ENCODE measurements at places on chromosomes 1 and 21.

GRCh38 chr1:20870718-20871117 lies 83.6 kb upstream of the HP1BP3 start:
- no peak for DNase-seq

DNA sequence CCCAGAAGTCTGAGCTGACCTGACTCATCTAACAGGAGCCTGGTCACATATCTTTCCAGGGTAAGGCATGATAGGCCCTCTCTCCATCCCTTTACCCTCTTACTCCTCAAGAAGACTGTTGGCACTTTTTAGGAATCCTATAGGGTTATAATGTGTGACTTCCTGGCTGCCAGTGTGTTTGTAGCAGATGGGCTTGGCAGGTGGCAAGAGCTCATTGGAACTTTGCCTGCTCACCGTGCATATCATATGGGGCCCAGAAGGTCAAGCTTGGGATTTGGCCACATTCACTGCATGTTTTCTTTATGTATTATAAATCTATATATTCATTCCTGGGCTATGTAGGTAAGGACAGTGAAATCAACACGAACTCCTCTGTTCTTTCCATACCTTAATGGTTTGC lies 5.2 kb downstream of the KAZN start:
- no peak for DNase-seq

GRCh38 chr1:51415963-51416362 lies 85.6 kb upstream of the TTC39A start:
- DNase-seq, result no peak

DNA sequence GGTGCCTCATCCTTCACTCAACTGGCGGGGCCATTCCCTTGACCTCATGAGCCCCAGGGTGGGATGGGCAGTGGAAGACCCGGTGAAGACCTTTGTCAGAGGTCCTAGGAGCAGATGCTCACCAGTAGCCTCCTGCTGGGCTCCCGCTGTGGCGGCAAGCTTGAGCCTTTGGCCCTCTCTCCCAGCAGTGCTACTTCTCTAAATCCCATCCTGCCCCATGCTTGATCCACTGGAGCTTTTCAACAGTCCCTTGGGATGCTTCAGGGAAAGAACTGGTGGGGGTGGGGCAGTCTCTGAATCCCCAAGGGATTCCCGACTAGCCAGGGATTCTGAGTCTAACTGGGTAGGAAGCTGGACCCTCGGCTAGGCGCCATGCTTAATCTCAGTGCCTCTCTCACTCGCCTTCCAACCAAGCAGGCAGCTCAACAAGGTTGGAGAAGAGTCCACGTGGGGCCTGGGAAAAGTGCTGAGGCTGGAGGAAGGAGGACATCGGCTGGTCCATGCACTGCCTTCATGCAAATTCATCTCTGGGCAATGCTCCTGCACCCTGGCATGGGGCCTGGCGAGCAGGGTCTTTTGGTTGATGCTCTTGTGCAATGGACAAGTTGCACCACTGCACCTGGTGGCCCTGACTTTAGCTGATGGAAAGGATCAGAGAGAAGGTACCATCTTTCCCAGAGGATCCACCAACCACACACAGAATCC lies 190.3 kb downstream of the GRIK3 start:
- no peak for DNase-seq

DNA sequence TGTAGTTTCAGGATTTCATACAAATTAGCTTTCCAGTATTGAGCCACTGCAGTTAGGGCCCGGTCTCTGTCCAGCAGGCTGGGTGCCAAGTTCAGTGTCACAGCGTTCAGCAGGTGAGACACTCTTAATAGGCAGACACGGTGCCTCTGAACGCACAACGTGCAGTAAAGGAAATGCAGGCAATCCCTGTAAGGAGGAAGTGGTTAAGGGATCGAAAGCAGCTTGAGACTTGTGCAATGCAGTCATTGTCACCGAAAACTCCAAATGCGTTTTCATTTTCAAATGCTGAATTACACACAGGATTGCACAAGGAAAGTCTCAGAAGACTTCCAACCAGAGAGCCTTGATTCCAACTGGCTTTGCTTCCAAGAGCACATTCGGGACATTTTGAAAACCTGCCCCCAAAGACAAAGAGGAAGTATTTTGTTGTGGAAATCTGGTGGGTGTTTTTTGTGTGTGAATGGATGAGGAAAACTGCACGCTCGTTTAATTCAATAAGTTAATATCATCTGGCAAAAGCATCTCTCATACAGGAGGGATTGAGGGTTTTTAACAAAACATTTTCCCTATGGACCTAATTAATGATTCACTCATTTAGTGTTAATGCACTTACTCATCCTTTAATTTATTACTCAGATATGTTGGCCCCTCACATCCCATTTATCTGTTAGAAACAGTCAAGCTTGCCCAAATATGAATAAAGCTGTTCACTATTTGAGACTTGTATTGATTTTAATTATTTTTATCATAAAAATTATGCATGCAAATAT lies 61.6 kb downstream of the PTGS2 start:
- DNase-seq, result no peak

- no peak for DNase-seq
Measured at GRCh38 chr1:228071839-228072657, 10.5 kb upstream of the ARF1 start.

GRCh38 chr21:42059141-42059540 lies 12.0 kb upstream of the UMODL1 start:
- no peak for DNase-seq

GRCh38 chr1:193448682-193449461 lies 262.5 kb upstream of the B3GALT2 start:
- DNase-seq, result no peak

DNA sequence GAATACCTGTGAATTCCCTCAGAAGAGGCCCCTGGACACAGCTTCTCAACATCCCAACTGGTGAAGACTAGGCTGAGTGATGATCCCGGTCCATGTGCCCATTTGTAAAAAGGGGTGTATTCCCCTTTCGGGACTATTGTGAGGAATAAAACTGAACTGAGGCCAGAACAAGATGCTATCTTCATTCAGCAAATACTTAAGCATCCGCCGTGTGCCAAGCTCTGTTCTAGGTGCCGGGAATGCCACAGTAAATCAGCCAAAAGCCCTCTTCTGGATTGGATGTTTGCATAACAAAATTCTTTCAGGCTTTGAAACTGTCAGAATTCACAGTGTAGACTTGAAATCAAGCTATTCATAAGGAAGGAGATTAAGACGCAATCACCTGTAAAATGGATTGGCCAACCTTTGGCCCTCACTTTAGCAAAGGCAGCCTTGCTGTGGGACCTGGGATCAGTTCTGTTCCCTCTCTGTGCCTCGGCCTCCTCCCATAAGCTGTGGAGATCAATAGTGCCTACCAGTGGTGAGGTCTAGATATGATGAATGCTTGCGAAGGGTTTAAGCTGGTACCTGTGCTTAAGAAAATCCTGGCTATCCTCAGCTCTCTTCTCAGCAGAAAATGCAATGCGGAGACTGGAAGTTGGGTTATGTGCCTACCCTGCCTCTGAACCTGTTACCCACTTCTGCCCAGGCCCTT lies 1.8 kb downstream of the ALPL start:
- no peak for DNase-seq

GRCh38 chr1:80072563-80072962 lies 1066.0 kb upstream of the ADGRL4 start:
- no peak for DNase-seq

- peak; percentile 51 for DNase-seq
Measured at GRCh38 chr1:59903141-59903754, 23.3 kb downstream of the CYP2J2 start.

DNA sequence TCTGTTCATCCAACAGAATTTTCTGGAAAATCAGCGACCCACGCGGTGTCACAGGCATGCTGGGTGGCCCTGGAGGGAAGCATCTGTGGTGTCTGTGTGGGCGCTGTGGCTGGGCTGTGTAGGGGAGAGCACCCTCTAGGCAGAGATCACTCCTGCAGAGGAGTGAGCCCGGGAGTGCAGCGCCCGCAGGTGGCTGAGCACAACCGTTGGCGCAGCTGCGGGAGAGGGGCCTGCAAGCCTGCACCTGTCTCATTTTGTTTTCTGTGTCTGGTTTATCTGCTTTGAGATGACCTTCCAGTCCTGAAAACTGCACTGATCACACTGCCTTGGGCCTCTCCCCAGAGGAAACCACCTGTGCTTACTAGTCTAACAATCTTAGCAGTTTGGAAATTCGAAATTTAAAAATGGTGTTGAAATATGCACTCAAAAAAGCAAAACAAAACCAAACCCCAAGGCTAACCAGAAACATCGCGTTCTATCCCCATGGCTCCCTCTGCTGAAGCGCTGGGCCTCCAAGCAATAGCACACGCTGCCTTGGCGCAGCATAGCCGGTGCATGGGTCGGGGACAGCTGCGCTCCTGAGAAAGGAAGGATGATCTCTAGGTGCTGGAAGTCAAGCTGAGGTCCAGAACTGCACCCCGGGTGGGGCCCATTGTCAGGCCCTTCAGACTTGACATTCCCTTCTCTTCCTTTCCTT lies 4.8 kb downstream of the FAM3B start:
- no peak for DNase-seq

- no peak for DNase-seq
Measured at GRCh38 chr1:87462894-87463293, 134.2 kb downstream of the LMO4 start.

DNA sequence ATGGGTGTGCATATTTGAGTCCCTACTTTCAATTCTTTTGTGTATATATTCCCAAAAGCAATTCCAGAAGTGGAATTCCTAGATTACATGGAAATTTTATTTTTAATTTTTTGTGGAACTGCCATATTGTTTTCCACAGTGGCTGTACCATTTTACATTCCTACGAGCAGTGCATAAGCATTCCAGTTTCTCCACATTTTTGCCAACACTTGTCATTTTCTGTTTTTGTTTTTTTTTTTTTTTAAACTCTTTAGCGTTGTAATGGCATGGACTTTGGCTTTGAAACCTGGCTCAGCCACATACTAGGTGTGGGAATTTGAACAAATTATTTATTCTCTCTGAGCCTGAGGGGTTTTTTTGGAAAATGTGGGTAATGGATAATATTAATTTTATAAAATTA lies 214.5 kb upstream of the UBE2U start:
- DNase-seq, result no peak

- DNase-seq, result no peak
Measured at GRCh38 chr1:185644531-185644930, 89.7 kb upstream of the HMCN1 start.

- no peak for DNase-seq
Measured at GRCh38 chr1:240803151-240803550, 191.2 kb upstream of the GREM2 start.

- DNase-seq, result no peak
Measured at GRCh38 chr1:171610385-171610784, 11.7 kb upstream of the MYOCOS start.

- DNase-seq, result no peak
Measured at GRCh38 chr1:37676281-37677142, 15.8 kb upstream of the CDCA8 start.

DNA sequence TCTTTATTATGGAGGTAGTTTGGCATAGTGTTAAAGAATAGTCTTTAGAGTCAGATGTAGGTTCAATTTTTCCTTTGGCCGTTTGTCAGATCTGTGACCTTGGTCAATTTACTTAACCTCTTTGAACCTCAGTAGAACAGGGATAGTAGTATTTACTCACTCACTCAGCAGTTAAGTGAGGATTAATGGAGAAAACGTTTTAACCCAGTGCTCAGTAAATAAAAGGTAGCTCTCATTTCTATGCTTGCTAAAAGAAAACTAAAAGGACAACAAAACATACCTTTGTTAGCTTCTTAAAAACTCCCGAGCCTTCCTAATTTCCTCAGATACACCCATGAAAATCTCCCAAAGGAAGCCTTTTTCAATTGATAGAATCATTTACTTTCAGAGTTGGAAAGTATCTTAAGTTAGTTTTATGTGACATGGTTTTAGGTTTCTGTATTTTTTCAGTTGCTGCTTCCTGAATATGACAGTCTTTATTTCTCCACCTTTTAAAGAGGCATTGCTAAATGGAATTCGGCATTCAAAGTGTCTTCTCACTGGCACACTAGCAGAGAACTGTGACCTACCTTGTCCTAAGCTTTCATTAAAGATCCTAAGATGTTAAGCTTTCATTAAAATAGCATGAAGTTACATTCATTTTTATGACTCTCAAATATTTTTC lies 7.8 kb downstream of the ABCD3 start:
- DNase-seq, result no peak

- DNase-seq, result no peak
Measured at GRCh38 chr1:76018045-76018444, 56.5 kb upstream of the ST6GALNAC3 start.

- no peak for DNase-seq
Measured at GRCh38 chr1:222967466-222968240, 152.8 kb downstream of the DISP1 start.

DNA sequence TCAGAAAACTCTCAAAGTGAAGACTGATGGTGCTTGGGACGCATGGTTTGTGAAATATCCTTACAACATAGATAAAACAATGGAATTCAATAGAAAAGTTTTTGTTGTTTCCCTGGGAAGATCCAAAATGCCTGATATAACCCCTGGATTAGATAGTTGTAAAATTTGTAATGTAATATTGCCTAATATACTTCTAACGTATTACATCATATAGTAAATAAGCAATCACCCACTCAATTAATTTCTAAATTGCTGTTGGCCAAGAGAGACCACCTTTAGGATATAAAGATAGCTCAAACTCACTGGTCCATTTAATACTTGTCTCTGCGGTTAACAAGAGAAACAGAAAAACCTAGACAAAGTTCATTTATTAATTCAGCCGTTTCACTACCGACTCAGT lies 42.2 kb downstream of the TTC13 start:
- no peak for DNase-seq

GRCh38 chr1:159223004-159223403 lies 18.3 kb downstream of the ACKR1 start:
- DNase-seq, result no peak

DNA sequence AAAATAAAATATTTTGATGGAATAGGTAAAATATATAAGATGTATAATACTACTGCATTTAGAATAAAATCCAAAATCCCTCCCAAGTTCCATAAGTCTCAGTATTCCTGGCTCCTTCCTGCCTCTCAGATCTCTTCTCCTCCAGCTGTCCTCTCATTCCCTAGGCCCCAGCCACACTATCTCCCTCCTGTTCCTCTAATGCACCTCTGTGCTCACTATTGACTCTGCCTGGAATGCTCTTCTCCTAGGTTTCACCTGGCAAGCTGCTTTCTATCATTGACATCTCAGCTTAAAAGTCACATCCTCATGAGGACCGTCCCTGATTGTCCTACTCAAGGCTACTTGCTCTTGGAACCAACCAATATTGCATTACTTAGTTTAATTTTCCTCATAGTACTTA lies 7.2 kb downstream of the NME7 start:
- no peak for DNase-seq

Measured in amygdala (tissue), 56 donors.